ENCODE measurements at places on chromosomes 13 and 19.
A peak's percentile ranks its signal among the peaks of the same experiment; 100 is the strongest.

DNA sequence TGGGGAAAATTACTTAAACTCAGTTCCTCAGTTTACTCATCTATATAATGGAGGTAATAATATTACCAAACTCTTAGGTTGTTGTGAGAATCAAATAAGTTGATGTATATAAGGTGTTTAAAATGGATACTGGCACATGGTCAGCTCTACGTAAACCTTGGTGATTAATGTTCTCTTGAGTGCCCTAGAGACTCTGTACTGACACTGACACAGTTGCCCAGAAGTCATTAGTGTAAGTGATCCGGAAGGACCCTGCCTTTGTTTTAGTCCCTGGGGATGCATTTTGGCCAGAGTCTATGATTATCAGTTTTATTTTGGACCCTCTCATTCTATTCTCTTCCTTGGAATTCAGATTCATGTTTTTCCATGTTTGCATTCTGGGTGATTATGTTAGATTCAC is 31.9 kb downstream of the CHST8 start:
- DNase-seq = no peak

- DNase-seq = no peak
These were observed 28.6 kb upstream of the NDUFS7 start for GRCh38 chr19:1354970-1355567.

DNA sequence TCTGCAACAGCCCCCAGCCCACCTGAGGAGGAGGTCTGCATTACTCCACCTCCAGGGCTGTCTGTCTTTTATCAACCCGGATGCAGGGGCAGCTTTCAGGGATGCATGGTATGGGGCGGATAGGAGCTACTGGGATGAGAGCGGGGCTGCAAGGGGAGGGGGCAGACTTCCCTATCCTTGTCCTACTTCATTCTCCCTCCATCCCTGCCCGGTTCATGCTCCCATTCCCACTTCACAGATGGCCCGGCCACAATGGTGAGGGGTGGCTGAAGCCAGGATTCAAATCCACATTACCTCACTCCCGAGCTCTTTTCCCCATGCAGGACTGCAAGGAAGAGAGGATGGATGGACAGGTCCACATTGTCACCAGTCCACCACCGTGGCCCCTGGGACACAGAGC is 40.5 kb upstream of the VSTM2B start:
- no peak for DNase-seq

DNA sequence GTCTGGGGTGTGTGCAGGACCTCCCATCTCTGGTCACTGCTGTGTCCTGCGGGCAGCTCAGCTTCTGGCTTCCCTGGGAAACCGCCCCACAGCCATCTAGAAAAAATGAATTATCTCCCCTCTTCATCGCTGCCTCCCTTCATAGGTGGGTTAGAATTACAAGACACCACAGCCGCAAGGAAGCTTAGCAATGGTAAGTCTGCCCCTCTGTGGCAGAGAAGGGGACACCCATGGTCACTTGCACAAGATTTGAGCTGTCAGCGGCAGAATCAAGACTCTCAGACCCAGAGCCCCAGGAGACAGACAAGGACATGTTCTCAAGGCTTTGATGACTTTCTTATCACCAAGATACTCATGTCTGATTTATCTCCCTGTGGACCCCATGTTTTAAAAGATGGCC is 110.8 kb upstream of the PABPC3 start:
- DNase-seq = no peak

- peak; percentile 25 for DNase-seq
These were observed 482.6 kb downstream of the RFC3 start for GRCh38 chr13:34300559-34300958.

DNA sequence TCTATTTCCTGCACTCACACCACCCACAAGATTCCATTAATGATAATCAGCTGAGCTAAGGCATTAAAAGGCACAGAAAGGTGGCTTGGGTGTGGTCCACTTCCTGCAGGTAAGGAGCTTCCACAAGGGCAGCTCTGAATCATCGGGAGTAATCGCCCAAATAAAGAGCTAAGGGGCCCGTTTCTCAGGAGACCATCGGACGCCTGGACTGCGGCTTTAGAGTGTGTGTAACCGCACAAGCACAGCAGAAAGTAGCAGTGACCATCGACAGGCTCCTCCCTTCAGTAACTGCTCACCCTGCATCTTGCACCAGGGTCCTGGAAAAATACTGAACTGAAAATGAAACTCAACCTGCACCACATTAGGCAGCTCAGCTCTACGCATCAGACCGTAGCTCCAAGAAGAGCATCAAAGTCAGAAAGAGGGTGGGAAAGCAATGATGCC is 6.0 kb downstream of the STK24 start:
- peak; percentile 83 for DNase-seq

- DNase-seq = no peak
These were observed 1.5 kb downstream of the ARID3A start for GRCh38 chr19:927351-927779.

- peak; percentile 98 for DNase-seq
These were observed 164.9 kb downstream of the DLEU7 start for GRCh38 chr13:50678464-50679162.

GRCh38 chr13:67045357-67045756 is 184.8 kb downstream of the PCDH9 start:
- no peak for DNase-seq

- DNase-seq = no peak
These were observed 4.1 kb downstream of the AZU1 start for GRCh38 chr19:831407-832369.

DNA sequence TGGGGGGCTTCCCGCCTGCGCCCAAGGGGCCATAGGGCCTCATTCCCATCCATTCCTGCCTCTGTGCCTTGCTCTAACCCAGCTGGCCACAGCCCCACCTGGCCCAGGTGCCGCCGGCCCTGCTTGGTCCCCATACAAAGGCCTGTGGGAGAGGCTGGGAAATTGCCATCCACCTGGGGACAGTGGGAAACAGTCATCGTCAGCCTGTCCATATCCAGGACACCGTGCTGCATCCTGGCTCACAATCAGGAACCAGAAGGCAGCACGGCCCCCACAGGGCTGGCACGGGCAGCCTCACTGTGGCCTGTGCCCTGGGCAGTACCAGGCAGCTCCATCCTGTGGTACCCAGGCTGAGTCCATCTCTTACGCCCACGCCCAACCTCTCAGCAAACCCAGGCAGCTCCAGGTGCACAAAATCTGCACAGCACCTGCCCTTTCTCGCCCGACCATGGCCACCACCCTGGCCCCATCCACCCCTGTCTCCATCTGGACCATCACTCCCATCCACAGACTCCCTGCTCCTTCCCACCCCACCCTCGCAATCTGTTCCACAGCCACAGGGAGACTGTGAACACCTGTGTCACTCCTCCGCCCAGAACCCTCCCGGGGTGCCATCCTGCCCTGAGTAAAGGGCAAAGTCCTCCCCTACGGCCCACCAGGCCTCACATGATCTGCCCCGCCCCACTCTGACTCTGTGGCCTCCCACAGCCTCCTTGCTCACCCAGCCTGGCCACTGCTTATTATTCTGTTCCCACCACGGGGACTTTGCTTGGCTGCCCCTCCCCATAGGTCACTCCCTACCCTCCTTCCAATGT is 21.1 kb upstream of the FBXO27 start:
- DNase-seq = no peak

GRCh38 chr19:51946602-51947001 is 19.3 kb downstream of the ZNF613 start:
- no peak for DNase-seq

GRCh38 chr19:41398050-41398418 is 416 bp downstream of the BCKDHA start:
- no peak for DNase-seq

DNA sequence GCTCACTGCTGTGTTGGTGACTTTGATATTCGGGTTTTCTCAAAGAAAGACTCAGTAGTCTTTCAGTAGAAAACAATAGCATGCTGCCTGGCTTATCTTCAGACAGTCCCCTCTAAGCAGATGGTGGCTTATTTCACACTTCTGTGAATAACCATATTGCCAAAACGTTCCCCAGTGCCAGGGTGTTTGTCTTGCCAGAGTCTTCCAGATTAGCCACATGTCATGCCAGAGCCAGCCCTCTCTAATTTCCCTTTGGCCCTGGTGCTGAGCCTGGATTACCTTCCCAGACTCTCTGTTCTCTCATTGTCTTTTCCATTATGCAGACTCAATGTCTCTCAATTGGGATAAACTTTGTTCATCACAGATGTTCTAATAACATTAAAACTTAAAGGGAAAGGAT is 488.0 kb upstream of the ATXN8OS start:
- DNase-seq = no peak

GRCh38 chr19:19464339-19465098 is 50.8 kb downstream of the TSSK6 start:
- no peak for DNase-seq
